ENCODE measurements at places on chromosomes 1 and 21. TPM values are rescaled to one million over a fixed set of nuclear protein-coding genes. Genes with fewer than 3 reads are reported as not detected.

DNA sequence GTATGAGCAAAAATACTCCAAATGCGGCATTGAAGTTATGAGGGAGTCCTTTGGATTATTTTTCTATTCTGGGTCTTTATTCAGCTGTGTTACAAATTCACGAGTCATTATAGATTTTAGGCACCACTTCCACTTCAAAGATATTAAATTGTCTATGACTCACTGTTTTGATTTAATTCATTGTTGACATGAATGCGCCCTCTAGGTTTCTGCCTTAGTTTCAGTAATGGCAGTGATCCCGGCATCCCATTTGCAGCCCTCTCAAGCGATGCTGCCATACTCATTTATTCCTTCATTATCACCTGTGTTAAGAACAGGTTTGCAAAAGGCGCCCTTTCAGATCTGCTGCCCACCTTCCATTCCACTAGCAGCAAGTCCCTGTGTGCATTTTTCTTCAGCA is 14.0 kb downstream of the RSPO1 start:
- no peak for DNase-seq
- no peak overlapping the region for H3K4me3 ChIP-seq
- no peaks in the 10 kb centered on the region for H3K4me1 ChIP-seq
- no peaks in the 10 kb centered on the region for H3K36me3 ChIP-seq
- H3K27ac ChIP-seq: no peak overlapping the region

DNA sequence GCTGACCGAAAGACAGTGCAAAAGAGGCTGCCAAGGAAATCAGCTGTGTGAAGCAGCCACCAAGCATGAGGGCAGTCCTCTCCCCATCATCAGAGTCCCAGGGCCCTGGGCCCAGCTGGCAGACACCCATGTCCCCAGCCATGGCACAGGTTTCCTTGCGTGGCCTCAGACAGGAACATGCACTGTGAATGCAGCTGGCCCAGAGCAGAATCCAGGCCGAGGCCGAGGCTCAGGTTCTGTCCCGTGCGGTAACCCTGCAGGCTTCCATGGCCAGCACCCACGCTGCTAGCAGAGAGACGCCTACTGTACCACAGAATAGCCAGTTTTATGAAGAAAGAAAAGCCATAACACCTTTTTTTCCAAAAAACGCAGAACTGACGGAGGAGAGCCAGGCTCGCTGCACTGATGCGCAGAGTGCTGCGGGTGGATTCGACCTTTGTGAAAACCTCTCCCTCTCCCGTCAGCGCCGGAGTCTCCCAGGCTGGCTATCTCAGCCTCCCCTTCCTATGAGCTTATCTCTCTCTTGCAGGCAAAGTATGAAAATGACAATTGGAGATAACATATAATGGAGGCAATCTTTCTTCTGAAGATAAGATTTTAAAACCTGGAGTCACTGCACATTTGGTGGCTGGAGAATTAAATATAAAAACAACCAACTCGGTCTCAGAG is 106.6 kb downstream of the NPHP4 start:
- no peaks in the 10 kb centered on the region for H3K27me3 ChIP-seq
- DNase-seq: no peak
- no peak overlapping the region for H3K27ac ChIP-seq
- no peak overlapping the region for H3K4me3 ChIP-seq

DNA sequence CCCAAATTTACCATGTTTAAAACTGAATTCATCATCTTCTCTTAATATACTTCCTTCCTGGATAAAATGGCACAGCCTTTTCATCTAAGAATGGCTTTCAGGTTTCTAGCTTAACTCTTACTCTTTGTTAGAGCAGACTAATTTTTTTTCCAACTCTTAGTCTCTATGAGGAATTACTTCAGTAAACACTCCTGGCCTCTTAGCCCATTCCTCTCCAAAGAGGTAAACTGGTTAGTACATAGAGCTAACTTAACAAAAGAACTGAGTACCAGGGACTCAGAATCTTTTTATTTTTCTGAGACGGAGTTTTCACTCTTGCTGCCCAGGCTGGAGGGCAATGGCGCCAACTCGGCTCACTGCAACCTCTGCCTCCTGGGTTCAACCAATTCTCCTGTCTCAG is 21.1 kb downstream of the FOXJ3 start:
- H3K27me3 ChIP-seq: no peaks in the 10 kb centered on the region
- DNase-seq: no peak
- H3K4me1 ChIP-seq: peaks cover 33% of the 10 kb centered on the region

DNA sequence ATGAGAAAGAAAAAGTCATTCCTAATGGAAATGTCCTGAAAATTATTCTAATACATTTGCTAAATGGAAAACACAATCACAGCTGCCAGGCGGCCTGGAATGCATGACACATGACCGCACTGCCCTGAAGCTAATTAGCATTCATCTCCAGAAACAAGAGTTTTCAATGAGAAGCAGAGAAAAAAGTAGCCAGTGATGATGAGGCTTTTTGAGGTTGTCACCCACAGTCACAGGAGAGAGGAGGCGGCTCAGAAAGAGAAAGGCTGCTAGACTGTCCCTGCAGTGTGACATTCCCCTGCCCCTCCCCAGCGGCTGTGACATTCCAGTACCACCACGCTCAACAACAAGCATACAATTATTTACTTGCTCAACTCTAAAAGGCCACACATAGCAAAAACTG is 122.9 kb upstream of the KRTAP19-8 start:
- no peak overlapping the region for H3K27ac ChIP-seq
- H3K4me3 ChIP-seq: no peak overlapping the region
- no peaks in the 10 kb centered on the region for H3K4me1 ChIP-seq
- H3K27me3 ChIP-seq: no peaks in the 10 kb centered on the region

- peak within 1 kb of the TSS; percentile 50 for H3K4me3 ChIP-seq
- H3K27ac ChIP-seq: peak within 1 kb of the TSS; percentile 84
- peak; percentile 60 for DNase-seq
Measured at GRCh38 chr1:183804916-183805841, at the start of gene RGL1. Gene RGL1, plus strand, starts transcription at chr1:183805120. Its CDS starts 178 bp downstream, at chr1:183805298.

DNA sequence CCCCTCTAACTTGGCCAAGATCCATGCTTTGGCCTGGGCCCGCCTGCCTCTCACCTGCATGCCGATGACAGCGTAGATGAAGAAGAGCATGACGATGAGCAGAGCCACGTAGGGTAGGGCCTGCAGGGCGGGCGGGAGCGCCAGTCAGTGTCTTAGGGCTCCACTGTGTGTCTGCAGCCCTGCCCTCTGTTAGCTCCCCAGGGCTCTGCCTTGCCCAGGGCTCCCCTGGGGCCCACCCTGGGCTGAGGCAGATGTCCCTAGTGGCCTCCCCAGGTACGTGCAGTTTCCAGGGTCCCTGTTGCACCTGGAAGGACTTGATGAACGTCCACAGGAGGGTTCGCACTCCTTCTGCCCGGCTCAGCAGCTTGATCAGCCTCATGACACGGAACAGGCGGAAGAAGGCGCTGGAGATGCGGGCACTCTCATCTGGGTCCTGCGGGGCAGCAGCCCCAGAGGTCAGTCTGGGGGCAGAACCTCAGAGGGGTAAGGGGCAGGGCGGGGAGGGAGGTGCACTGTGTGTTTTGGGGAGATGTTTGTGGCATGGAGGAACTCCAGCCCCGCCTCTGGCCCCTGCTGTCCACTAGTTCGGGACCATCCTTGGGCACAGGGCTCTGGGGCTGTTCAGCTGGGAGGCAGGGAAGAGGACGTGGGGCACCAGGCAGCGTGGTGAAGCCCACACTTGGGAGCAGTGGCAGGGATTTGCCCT is 29.8 kb upstream of the KIF21B start:
- DNase-seq: no peak
- H3K4me1 ChIP-seq: no peaks in the 10 kb centered on the region
- H3K36me3 ChIP-seq: no peaks in the 10 kb centered on the region
- no peaks in the 10 kb centered on the region for H3K27me3 ChIP-seq
- no peak overlapping the region for H3K4me3 ChIP-seq
- H3K27ac ChIP-seq: no peak overlapping the region

OR2T35 gene
- not detected for total RNA-seq

KCNQ4 gene
- total RNA-seq: 3.2 TPM

All from transverse colon (tissue), 4 donors.